ENCODE measurements at places on chromosomes 11 and 22.

GRCh38 chr11:30405385-30405784, 82.5 kb downstream of the ARL14EP start:
- DNase-seq, result no peak

DNA sequence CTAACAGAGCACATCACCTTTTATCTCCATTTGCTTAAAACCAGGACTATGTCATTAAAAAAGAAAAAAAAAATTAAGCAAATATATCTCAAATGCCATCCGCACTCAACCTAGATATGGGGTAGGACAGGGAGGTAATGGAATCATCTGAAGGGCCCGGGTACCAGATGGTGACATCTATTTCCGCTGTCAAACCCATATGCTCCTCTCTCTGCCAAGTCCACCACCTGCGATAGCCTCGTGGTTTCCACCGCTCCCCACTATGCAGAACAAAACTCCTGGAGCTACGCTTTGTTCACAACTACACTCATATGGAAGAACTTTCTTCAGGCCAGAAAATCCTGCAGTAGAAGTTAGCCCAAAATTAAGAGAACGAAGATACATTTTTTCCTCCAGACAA, 31.4 kb downstream of the FEZ1 start:
- DNase-seq, result no peak

GRCh38 chr11:63517156-63517555, 11.3 kb downstream of the LGALS12 start:
- no peak for DNase-seq

GRCh38 chr11:60095477-60096120, 7.1 kb downstream of the MS4A2 start:
- DNase-seq, result no peak

DNA sequence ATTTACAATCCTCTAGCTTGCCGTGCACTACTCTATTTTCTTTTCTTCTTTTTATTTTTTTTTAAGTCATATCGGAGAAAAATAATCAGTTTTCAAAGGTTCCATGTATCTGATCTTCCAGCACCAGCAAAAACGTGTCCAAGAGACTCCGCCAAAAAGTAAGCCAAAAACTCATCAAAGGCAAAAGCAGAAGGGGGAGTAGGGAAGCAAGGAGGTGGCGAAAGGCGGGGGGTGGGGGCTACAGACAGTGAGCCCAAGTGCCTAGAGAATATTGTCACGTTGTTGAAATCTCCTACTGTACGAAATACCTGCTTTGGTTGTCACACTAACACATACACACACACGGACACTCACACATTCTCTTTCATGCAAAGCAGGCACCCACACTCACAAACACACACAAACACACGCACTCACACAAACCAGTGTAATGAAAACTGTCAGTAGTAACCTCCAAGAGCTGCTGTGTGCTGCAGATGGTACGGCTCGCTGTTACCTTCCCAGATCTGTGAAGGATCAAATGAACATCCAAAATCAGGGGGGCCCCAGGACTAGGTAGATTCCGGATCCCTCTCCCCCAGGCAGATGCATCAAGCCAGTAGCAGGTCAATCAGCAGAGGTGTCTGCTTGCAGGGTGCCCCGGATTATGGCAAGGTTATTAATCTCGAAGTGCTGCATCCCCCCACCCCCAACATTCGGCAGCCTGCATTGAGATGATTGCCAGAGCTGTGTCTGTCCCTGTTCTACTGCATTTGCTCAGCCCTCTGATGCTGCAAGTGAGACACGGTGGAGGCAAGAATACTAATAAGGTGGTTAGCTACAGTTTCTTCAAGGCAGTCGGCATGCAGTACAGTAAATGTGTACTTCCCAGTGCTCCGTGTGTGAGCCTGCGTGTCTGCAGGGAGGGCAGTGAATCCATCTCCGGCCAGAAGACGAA, at the start of gene LRRC4C:
Gene LRRC4C, minus strand, starts transcription at position 188 of the 937 bp plus-strand sequence.
- DNase-seq, result peak; percentile 44

DNA sequence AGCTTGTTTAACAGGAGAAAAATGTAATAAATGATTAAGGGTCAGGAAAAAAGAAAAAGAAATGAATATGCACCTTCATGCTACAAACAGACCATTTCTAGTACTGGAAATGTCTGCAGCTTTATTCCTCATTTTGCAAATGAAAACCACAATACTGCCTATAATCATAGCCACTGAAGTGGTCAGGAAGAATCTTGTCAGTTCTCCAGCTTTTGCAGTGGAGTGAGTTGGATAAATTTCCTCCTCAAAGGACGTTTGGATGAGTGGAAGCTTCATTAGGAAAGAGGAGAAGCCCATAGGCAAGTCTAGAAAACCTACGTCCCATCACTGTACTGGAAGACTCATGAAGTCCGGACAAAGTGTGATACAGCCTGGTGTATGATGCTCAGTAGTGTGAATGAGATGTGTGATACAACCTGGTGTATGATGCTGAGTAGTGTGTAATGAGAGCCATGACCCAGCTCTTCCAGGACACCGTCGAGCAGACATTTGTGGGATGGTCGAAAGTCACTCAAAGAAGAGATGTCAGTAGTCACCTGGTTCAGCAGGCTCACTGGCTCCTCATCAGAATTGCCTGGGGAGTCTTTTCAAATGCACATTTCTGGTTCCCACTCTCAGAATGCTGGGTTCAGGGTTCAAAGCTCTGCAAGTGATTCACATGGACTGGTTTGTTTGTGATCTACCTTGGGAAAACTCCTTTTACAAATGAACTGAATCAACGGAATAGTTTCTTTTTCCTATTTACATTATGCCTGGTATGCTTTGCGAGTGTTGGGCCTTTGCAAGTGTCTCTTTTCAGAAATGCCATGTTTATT, 101.3 kb downstream of the PDHX start:
- no peak for DNase-seq

DNA sequence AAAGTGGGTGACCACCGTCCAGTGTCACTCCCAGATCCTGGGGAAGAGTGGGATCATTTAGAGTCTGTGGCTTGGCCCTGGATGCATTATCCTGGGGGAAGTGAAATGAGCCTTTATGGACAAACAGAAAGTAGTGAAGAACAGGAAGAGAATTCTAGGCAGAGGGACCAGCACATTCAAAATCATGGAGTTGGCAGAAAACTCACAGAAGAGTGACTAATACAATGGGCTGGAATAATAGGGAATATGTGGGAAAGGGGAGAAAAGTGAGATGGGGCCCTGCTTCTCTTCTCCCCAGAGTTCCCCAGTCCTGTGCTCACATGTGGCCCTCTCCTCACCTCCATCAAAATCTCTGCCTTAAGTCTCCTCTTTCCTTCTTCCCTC, 84.3 kb downstream of the CCDC81 start:
- no peak for DNase-seq
